Right ventricle myocardium superior (tissue), 1 donor: ENCODE measurements at places on chromosomes 2 and 18. TPM values are rescaled to one million over a fixed set of nuclear protein-coding genes. Genes with fewer than 3 reads are reported as not detected.

The CTIF gene
- total RNA-seq = 54.5 TPM

The ASPRV1 gene
- 0.78 TPM for total RNA-seq

The ZNF512 gene
- total RNA-seq = 16.6 TPM

The ANO7 gene
- 0.35 TPM for total RNA-seq

The RAX gene
- not detected for total RNA-seq

The CYRIA gene
- 3.9 TPM for total RNA-seq

The TNFRSF11A gene
- 0.94 TPM for total RNA-seq

The C2orf80 gene
- total RNA-seq = not detected
